Peyer's patch (tissue), 4 donors: ENCODE measurements at places on chromosomes 2 and 18.

DNA sequence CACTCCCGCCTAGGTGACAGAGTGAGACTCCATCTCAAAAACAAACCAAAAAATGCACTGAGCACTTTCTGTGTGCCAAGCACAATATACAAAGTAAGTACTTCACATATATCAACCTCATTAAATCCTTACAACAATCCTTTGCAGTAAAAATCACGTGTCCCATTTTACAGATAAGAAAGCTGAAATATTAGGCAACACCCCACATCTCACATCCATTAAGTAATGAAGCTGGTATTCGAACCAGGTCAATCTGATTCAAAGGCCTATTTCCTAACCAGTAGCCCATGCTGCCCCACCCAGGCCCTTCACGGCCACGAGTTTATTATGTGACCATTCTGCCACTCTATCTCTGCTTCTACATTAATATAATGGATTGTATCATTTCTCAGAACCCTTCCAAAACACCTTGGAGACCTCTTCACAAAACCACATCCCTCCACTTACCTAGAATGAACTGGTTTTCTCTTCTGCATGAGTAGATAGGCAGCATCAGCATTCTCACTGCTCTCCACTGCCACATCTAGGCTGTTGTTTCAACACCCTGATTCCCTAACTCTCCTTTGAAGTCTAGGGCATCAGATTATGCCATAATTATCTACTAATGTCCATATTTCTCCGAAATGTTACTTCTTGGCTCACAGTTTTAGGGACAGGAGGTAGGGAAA lies 3.1 kb upstream of the EXOC6B start:
- DNase-seq, result no peak
- H3K27me3 ChIP-seq, result no peaks in the 10 kb centered on the region
- H3K4me1 ChIP-seq, result no peaks in the 10 kb centered on the region

- no peaks in the 10 kb centered on the region for H3K27me3 ChIP-seq
- no peak overlapping the region for H3K27ac ChIP-seq
- no peak overlapping the region for H3K4me3 ChIP-seq
- H3K4me1 ChIP-seq, result no peaks in the 10 kb centered on the region
- no peak for DNase-seq
- H3K36me3 ChIP-seq, result no peaks in the 10 kb centered on the region
Measured at GRCh38 chr2:53467467-53468180, 300.0 kb upstream of the CHAC2 start.

DNA sequence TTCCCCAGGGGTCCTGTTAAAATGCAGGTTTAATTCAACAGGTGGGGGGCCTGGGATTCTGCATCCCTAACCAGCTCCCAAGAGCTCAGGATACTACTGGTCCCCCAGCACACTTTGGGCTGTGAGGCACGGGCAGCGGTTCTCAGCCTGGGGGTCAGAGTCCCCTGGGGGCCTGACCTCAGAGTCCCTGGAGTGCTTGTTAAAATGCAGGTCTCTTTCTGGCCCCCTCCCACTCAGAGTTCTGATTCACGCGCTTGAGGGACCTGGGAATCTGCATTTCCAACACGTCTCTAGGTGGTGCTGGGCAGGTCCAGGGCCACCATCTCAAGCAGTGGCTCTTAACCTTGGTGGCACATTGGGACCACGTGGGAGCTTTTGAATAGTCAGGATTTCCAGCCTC lies 2.8 kb upstream of the OTOS start:
- H3K27ac ChIP-seq, result no peak overlapping the region
- H3K4me1 ChIP-seq, result no peaks in the 10 kb centered on the region
- H3K4me3 ChIP-seq, result no peak overlapping the region
- no peaks in the 10 kb centered on the region for H3K27me3 ChIP-seq
- no peak for DNase-seq

- no peak for DNase-seq
- H3K36me3 ChIP-seq, result no peaks in the 10 kb centered on the region
- no peaks in the 10 kb centered on the region for H3K27me3 ChIP-seq
- no peaks in the 10 kb centered on the region for H3K4me1 ChIP-seq
- H3K27ac ChIP-seq, result no peak overlapping the region
- H3K4me3 ChIP-seq, result no peak overlapping the region
Measured at GRCh38 chr18:69674292-69674877, 273.3 kb downstream of the CD226 start.

GRCh38 chr18:79849328-79850207 lies 51.8 kb downstream of the KCNG2 start:
- DNase-seq, result peak; percentile 10
- H3K4me1 ChIP-seq, result no peaks in the 10 kb centered on the region
- H3K36me3 ChIP-seq, result no peaks in the 10 kb centered on the region
- no peaks in the 10 kb centered on the region for H3K27me3 ChIP-seq

GRCh38 chr2:180374502-180375281 lies 367.6 kb upstream of the CWC22 start:
- H3K27me3 ChIP-seq, result no peaks in the 10 kb centered on the region
- no peak overlapping the region for H3K4me3 ChIP-seq
- DNase-seq, result no peak
- H3K4me1 ChIP-seq, result no peaks in the 10 kb centered on the region
- H3K27ac ChIP-seq, result no peak overlapping the region

GRCh38 chr2:110805894-110806452 lies 73.6 kb downstream of the ACOXL start:
- H3K4me1 ChIP-seq, result no peaks in the 10 kb centered on the region
- H3K27ac ChIP-seq, result no peak overlapping the region
- H3K27me3 ChIP-seq, result no peaks in the 10 kb centered on the region
- no peaks in the 10 kb centered on the region for H3K36me3 ChIP-seq
- no peak overlapping the region for H3K4me3 ChIP-seq
- no peak for DNase-seq

DNA sequence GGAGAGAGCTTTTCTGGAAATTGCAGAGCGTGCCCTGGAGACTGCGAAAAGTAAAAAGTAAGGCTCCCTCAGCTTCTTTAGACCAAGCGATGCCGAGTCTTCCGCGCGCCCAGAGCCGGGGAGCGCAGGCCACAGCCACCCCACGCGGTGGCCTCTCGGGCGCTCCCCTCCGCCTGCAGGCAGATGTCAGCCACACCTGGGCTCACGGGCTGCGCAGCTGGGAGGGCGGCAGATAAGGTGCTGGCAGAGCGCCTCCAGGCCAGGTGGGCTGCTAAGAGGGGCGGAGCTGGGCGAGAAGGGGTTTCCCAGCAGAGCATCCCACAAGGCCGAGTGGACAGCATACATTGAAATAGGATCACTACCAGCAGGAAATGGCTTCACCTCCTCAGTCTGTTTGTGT lies 81.7 kb downstream of the ARHGEF4 start:
- no peak overlapping the region for H3K4me3 ChIP-seq
- no peaks in the 10 kb centered on the region for H3K4me1 ChIP-seq
- no peak overlapping the region for H3K27ac ChIP-seq
- H3K36me3 ChIP-seq, result no peaks in the 10 kb centered on the region
- no peak for DNase-seq

GRCh38 chr18:63683152-63683551 lies 19.6 kb upstream of the SERPINB11 start:
- H3K36me3 ChIP-seq, result no peaks in the 10 kb centered on the region
- no peak overlapping the region for H3K27ac ChIP-seq
- no peaks in the 10 kb centered on the region for H3K4me1 ChIP-seq

GRCh38 chr2:105571445-105571987 lies 172.7 kb upstream of the FHL2 start:
- no peak overlapping the region for H3K27ac ChIP-seq
- H3K4me1 ChIP-seq, result peaks cover 3% of the 10 kb centered on the region
- H3K27me3 ChIP-seq, result no peaks in the 10 kb centered on the region
- DNase-seq, result no peak
